NCI-H187 treated with DMSO at 0.1 percent for 48 hours (cell line): ENCODE measurements at places on chromosomes 2 and 18.

DNA sequence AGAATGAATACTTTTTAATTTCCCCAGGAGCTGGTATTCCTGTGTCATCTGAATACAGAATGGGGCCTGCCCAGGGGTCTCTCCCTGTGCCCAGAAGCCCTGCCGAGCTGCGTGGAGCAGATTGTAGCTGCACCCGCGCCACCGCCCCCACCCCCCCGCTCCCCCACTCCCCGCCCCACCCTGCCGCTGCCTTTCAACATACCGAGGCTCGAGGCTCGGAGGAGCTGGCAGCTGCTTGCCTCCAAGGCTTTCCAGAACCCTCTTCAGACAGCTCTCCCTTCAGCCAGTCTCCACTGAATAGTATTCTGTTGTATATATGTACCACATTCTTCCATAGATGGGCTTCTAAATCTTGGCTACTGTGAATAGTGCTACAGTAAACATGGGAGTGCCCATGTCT lies 150.7 kb downstream of the TSN start:
- no peak for DNase-seq

DNA sequence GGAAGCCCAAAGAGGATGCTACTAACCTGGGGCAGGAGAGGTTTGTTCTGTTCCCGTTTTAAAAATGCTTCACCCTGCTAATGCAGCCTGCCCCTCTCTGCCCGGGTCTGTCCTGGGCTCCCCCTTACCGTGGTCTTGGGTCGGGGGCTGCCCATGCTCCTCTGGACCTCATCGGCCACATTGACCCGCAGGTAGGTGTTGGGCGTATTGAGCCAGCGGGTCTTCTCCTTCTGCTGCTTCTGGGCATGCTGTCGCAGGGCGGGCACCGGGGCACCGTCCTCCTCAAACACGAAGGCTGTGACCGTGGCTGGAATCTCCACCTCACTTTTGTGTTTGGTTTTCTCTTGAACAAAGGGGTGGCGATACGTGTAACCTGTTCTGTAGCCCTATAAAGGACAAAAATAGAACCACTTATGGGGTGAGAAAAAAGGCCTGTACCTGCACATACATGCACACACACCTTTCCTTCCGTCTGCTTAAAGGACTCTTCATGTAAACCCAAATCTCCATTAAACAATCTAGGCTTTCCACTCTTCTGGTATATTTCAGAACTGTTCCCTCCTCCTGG lies 89.3 kb downstream of the ADD2 start:
- DNase-seq: no peak

DNA sequence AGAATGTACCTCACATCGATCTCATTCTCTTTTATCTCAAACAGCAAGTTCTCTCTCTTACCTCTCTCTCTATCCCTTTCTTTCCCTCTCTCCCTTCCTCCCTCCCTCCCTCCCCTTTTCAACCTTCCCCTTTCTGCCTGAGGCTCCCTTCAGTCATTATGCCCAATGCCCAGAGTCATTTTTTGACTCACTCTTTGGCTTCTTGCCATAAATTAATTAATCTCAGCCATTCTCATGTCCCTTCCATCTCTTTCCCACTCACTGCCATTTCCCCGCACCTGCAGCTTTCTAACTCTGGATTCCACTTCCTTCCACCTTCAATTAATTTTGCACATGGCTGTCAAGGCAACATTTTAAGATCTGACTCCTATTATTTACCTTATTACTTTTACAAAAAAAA lies 60.1 kb downstream of the EVA1A start:
- no peak for DNase-seq

DNA sequence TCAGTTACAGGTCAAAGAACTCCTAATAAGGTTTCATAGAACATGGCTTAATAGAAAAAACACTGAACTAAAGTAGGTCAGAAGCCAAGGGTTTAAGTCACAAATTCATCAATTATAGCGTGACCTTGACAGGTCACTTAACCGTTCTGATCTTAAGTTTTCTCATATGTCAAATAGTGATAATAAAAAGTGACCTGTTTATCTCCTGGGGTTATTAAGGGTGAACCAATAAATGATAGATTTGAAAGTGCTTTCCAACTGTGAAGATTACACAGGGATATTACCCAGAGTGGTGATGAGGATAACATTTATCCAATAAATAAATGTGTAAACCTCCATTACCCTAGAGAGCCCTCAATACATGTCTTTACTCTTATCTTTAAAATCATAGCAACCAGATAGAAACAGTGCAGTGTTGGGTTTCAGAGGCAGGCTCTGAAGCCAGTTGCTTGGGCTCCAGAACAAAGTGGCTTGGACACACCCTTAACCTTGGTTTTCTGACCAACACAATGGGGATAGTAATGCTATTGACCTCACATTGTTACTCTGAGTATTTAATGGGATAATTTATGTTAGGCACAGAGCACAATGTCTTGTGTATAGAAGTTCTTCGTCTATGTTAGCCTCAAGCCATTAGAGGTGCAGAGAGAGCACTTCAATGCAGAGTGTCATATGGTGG lies 48.6 kb downstream of the KLHL14 start:
- DNase-seq: no peak

DNA sequence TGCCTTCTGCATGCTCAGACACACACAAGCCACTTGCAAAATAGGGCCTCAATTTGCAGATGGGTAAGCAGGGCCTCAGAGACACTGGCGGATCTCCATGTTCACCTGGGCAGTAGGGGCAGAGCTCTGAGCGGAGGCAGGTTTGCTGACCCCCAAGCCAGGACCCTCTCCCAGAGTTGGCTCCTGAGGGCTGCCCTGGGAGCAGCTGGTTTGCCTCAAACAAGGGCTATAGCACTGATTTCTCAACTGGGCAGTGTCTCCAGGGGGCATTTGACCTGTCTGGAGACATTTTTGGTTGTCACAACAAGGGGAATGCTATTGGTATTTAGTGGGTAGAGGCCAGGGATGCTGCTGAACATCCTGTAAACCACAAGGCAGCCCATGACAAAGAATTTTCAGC lies 11.6 kb downstream of the GLI2 start:
- DNase-seq: no peak

GRCh38 chr2:163681745-163682144 lies 54.1 kb downstream of the FIGN start:
- no peak for DNase-seq

GRCh38 chr2:238589591-238590460 lies 163.1 kb downstream of the ASB1 start:
- no peak for DNase-seq

DNA sequence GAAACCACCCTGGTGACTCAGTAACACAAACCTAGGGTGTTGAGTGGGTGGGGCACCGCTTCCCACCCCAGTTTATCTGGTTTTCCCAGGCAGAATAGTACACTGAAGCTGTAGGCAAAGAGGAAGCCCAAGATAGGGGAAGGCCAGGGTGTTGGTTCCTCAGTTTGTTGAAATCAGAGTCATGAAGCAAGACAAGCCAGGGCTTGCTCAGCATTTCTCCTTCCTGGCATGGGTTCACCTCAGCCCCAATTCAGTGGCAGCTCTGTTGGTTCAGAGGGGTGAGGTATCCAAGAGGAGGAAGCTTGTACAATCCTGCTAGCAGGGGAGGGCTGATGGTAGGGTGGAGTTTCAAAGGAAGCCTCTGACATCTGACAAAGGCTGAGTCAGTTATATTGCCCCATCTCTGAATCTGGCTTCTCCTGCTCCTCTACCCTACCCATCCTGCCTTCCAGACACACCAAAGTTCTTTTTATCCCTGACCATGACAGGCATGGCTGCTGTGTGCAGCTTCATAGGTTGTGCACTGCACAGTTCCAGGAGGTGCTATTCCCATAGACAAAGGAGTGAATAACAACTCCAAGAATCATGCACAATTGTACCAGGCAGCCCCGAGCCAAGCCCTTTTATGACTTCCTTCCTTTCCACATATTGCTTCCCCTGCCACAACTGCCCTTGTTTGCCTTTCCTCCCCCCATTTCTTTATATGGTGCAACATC lies 24.9 kb upstream of the RAB10 start:
- DNase-seq: no peak

DNA sequence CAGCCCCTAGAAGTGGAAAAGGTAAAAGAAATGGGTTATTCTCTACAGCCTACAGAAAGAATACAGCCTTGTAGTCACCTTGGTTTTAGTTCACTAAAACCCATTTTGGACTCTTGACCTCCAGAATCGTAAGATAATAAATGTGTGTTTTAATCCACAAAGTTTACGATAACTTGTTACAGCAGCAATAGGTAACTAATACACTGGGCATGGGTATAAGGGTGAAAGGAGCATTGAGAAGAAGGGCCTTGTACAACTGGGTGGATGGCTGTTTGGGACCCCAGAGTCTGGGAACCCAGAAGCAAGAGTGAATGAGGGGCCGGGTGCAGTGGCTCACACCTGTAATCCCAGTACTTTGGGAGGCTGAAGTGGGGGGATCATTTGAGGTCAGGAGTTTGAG lies 2.2 kb upstream of the MFSD6 start:
- no peak for DNase-seq

GRCh38 chr2:8588831-8589191 lies 93.0 kb upstream of the ID2 start:
- DNase-seq: no peak

- DNase-seq: no peak
These were observed 12.8 kb upstream of the GBX2 start for GRCh38 chr2:236180831-236181453.

- DNase-seq: no peak
These were observed 203.3 kb upstream of the SPOPL start for GRCh38 chr2:138298120-138298814.

DNA sequence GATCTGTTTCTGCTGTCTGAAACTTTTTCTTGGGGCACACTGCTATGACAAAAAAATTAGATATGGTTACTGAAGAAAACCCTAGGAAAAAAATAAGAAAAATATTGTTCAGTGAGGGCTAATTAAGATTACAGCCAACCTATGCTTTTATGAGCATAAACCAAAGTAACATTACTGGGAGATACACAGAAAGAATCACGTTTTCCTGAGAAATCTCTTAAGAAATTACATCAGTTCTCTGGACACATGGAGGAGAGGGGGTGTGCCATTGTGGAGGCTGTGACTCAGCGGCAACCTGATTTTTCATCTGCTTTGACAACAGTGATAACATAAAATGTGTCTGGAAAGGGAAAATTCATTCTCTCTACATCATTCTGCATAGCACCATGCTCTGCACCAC lies 13.4 kb upstream of the NMI start:
- DNase-seq: no peak

GRCh38 chr2:223306371-223306770 lies 254.4 kb downstream of the KCNE4 start:
- no peak for DNase-seq

GRCh38 chr2:215280326-215280725 lies 31.5 kb upstream of the ATIC start:
- no peak for DNase-seq

GRCh38 chr2:223058952-223059716 lies 7.1 kb downstream of the KCNE4 start:
- DNase-seq: no peak
